Left ventricle myocardium inferior (tissue), 1 donor: ENCODE measurements at places on chromosomes 5 and 9. TPM values are rescaled to one million over a fixed set of nuclear protein-coding genes. Genes with fewer than 3 reads are reported as not detected.

RGS7BP gene
- 3.6 TPM for total RNA-seq

DNA sequence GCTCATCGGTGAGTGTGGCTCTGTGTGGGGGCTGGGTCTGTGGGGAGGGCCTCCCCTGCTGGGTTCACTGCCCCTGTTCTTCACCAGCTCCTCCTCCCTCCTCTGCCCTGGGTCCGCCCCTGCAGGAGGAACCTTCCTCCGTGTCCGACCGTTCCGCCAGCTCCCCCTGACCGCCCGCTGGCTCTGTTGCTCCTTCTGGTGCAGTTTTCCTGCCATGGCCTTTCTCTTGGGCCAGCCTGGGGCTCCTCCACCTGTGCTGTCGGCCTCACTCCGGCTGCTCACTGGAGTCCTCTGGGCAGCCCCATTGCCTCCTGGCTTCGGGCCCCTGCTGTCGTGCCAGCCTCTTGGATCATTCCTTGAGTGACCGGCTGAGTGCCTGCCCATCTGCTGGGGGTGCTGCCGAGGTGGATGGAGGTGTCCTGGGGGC, 12.3 kb downstream of the RNU6ATAC start:
- H3K4me3 ChIP-seq = no peak overlapping the region
- no peak overlapping the region for H3K27ac ChIP-seq
- H3K4me1 ChIP-seq = no peaks in the 10 kb centered on the region
- H3K36me3 ChIP-seq = peaks cover 99% of the 10 kb centered on the region
- no peaks in the 10 kb centered on the region for H3K27me3 ChIP-seq

SLC34A1 gene
- not detected for total RNA-seq

- H3K27ac ChIP-seq = no peak overlapping the region
- no peak for DNase-seq
- H3K27me3 ChIP-seq = no peaks in the 10 kb centered on the region
Measured at GRCh38 chr9:129267141-129267540, 89.1 kb upstream of the IER5L start.

DNA sequence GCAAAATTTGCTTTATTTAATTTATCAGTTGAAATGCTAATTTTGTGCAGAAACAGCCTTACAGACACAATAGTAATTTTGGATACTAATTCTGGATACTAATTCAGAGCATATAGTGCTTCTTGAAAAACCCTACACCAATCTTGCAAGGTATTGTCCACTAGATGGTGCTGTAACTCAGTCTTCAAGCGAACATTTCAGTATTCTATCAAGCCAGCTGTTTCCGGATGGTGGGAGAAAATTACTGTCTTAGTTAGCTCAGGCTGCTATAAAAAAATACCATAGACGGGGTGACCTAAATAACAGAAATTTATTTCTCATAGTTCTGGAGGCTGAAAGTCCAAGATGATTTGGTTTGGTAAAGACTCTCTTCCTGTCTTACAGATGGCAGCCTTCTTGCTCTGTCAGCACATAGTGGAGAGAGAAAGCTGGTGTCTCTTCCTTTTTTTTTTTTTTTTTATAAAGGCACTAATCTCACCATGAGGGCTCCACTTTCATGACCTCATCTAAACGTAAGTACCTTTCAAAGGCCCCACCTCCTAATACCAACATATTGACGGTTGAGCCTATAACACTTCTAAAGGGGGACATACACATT, 1306.5 kb upstream of the CDH9 start:
- no peak overlapping the region for H3K4me3 ChIP-seq
- H3K4me1 ChIP-seq = no peaks in the 10 kb centered on the region
- no peak overlapping the region for H3K27ac ChIP-seq
- no peak for DNase-seq

FOXI1 gene
- not detected for total RNA-seq

HABP4 gene
- total RNA-seq = 23.1 TPM
